ENCODE measurements at places on chromosomes 1 and 21.

- DNase-seq, result no peak
Measured at GRCh38 chr1:205563927-205564441, 59.5 kb downstream of the CDK18 start.

- DNase-seq, result no peak
Measured at GRCh38 chr1:206705191-206705590, 20.5 kb downstream of the MAPKAPK2 start.

DNA sequence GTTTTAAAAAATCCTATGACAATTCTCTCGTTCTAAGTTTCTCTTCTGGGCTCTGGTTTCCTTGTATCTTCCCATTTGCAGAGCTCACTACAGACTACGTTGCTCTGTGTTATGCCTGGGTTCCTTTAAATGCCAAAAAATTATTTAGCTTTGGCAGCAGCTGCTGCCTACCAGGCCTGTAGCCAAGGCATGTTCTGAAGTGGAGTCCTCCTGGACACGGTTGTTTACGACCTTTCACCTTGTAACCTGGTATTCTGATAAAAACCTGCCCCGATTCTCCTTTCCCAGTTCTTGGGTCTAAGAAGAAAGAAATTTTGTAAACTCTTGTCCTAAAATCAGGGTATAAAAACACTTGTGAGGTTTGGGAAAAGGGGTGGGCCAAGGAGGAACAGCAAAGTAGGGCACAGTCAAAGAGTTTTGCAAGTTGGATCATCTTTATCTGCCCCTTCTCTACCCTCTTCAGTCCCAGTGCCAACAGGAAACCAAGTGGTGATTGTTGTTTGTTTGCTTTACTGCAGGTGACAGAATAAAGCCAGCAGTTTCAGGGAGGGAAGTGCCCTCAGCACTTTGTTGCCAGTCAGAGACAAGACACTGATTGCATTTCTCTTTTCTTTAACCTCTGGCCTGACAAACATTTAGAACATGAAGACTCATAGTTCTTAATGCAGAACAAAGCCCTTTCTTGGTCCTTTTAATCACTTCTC lies 3.1 kb upstream of the TXNIP start:
- DNase-seq, result no peak

DNA sequence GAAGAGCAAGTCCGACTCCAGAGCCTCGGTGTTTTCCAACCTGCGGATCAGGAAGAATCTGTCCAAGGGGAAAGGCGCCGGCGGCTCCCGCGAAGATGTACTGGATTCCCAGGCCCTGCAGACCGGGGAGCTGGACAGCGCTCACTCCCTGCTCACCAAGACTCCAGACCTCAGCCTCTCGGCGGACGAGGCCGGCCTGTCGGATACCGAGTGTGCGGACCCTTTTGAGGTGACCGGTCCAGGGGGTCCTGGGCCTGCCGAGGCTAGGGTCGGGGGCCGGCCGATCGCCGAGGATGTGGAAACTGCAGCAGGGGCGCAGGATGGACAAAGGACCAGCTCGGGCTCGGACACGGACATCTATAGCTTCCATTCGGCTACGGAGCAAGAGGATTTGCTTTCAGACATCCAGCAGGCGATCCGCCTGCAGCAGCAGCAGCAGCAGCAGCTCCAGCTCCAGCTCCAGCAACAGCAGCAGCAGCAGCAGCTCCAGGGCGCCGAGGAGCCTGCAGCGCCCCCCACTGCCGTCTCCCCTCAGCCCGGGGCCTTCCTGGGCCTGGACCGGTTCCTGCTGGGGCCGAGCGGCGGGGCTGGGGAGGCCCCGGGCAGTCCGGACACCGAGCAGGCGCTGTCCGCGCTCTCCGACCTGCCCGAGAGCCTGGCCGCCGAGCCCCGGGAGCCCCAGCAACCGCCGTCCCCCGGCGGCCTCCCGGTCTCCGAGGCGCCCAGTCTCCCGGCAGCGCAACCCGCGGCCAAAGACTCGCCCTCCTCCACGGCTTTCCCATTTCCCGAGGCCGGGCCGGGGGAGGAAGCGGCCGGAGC lies 827 bp downstream of the FMN2 start:
- DNase-seq, result no peak

DNA sequence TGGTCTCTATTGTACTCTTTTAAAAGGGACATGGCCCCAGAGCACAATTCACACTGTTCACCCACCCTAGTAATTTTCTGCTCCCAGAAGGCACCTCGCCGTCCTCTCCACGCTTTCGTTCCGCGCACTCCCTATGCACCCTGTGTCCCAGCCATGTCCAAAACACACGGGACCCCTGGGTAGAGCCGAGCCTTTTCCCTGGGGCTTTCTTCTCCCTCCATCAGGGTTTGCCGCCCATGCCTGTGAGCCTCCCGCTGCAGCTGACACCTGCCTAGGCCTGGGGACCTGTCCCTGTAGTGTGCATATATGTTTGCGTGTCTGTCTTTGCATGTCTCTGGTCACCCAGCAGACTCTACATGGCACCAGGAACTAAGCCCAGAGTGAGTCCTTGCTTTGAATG lies 302.7 kb downstream of the PCP4 start:
- DNase-seq, result no peak

DNA sequence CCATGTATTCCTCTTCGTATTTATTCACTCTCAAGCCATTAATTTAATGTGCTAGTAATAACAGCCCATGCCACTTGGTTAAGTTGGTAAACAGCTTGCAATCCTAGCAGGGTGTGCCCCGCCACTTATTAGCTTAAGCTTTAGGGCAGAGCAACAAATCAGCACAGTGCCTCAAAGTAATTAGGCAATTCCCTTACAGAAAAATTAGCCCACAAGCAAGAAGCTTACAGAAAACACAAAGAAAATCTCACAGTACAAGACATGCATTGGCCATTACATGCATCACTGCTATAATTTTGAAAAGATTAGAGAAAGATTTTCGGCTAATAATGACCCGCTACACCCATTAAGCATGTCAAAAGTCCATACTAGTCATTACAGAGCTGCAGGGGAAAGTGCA lies 47.6 kb downstream of the TGFB2 start:
- DNase-seq, result no peak

DNA sequence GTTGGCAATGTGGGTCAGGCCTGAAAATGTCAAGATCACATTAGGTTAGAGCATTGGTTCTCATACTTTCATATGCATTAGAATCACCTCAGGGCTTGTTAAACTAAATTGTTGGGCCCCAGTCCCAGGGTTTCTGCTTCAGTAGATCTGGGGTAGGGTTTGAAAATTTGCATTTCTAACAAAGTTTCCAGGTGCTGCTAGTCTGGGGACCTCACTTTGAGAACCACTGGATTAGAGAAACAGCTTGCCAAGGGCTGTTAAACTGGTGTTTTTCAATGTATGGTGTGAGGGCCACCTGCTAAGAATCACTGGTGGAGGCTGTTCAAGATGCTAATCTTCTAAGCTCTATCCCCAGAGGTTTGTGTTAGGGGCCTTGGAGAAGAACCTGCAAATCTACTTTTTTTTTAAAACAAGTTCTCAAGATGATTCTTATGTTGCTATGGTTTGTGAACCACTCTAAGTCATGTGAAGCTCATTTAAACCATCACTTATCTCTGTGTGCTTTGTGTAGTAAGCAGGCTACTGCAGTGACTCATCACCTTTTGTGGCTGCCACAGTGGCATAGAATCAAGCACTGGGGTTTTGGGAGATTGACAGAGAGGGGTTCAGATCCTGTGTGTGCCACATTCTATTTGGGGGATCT lies 152.2 kb downstream of the S1PR1 start:
- DNase-seq, result no peak

DNA sequence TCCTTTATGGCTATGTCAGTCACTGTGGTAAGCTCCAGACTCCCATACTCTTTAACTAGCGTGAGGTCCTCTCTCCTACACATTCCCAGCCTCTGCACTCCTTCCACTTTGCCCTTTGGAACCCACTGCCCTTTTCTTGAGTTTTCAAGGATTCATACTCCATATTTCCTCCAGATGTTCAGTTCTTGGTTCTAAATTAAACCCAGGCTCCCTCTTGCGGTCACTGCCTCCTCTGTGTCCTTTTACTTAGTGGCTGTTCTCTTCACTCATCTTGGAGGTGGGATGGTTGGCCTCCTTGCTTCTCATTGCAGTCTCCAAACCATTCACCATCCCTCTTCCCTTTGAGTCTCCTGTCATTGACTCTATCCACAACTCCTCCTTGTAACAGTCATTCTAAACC lies 208.1 kb downstream of the TGFB2 start:
- DNase-seq, result no peak

DNA sequence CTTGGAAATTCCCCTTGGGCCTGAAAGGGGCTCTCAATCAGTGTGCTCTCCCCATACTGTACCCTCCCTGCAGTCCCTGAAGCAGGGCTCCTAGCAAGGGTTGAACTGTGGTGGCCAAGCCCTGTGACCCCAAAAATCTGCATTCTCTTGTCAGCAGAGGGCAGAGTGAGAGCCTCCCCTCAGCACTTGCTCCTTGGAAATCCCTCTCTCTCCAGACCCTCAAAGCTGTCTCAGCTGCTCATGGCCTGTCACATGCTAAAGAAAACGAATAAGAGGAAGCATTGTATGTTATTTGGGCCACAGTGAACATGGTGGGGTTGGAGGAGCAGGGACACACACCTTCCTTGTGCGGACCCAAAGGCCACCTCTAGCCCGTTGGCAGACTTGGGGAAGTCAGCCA lies 47.2 kb upstream of the SYNC start:
- DNase-seq, result no peak

DNA sequence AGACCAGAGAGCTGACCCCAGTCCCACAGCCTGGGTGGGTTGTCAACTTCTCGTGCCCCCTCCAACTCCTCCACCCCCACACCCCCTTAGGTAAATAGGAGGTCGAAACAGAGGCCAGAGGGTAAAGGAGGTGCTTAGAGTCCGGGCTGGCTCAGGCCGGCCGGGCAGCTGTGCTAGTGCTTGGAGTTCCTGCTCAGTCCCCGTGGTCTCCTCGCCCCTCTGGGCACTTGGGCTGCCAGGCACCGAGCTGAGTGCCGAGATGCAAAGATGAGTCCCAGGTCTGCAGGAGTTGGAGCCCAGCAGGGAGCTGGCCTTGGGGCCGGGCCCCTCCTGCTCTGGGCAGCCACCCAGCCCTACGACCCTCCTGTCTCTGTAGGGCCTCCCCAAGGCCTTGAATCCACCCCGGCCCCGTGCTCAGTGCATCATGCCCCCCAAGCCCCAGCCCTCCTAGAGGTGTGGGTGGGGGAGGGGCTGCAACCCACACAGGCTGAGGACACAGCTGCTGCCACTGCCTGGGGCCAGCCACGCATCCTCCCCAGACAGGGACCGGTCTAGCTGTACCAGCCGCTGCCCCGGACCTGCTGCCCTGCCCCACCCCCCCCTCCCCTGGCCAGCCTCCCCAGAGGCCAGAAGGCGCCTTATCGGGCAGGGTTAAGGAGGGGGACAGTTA lies 1.9 kb downstream of the SMIM1 start:
- no peak for DNase-seq

DNA sequence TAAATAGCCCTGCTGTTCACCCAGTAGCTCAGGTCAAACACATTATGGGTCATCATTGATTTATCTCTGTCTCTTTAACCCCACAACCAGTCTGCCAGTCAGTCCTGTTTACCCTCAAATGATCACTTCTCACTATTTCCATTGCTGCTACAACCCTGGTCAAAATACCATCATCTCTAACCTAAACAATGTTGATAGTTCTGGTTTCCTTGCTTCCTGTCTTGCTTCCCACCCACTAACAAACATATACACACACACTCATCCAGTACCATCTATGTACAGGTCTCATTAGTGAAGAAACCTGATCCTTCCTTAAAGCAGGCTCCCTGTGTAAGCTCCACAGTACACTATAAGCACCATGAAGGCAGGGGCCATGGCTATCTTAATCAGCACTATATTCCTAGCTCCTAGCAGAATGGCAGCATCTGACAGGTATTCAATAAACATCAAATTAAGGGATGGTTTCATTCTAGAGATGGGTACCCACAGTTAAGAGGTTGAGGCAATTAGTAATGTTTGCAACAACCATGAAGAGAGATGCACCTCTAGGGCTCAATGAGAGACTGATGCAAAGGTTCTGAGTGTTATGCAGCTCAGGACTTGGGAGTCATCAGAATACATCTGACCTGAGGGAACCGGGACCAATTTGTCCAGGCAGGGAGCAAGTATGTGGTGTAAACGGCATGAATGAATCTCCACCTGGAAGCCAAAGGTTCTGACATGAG lies 10.0 kb upstream of the TGFBR3 start:
- DNase-seq, result no peak

GRCh38 chr21:8988696-8989095 lies 1532.7 kb upstream of the TPTE start:
- DNase-seq, result no peak

GRCh38 chr1:118826669-118827068 lies 161.5 kb downstream of the TBX15 start:
- DNase-seq, result no peak

- DNase-seq, result no peak
Measured at GRCh38 chr1:85404408-85404807, 60.6 kb downstream of the DDAH1 start.

GRCh38 chr1:173573596-173573995 lies 29.3 kb downstream of the SLC9C2 start:
- DNase-seq, result no peak

DNA sequence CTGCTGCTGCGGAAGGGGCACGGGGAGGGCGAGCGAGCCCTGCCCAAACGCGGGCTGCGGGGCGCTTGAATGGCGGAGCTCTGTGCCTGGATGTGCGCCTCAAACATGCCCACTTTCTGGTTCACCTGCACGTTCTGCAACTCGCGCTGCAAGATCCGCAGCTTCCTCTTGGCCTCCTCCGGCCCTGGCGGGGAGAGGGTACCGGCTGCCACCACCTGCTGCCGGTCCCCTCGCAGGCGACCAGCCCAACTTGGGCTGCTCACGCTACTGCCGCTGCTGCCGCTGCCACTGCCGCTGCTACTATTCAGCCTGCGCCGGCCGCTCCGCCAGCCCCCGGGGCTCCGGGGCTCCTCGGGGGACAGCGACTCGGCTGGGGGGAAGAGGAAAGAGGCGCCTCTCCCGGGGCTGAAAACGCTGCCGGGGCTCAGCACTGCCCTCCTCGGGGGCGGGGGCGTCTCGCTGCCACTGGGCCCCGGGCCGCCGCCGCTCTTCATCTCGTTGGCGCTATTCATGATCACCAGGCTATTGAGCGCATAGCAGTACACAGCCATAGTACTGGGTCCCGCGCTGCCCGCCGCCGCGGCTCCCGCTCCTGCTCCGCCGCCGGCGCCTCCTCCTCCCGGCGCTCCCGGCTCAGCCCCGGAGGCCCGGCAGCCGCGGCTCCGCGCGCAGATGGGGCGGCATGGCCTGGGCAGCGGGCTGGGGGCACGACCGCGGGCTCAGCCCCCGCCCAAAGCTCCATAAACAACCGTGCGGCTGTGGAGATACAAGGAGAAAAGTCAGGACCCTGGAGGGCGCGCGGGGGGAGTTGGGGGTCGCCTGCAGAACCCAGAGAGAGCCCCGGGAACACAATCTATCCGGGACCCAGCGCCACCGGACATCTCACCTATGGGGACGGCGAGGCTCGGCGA lies 1.9 kb downstream of the ITPKB start:
- no peak for DNase-seq

Measured in cortex of kidney (tissue), 1 donor.